ENCODE measurements at places on chromosomes 5 and 9.

DNA sequence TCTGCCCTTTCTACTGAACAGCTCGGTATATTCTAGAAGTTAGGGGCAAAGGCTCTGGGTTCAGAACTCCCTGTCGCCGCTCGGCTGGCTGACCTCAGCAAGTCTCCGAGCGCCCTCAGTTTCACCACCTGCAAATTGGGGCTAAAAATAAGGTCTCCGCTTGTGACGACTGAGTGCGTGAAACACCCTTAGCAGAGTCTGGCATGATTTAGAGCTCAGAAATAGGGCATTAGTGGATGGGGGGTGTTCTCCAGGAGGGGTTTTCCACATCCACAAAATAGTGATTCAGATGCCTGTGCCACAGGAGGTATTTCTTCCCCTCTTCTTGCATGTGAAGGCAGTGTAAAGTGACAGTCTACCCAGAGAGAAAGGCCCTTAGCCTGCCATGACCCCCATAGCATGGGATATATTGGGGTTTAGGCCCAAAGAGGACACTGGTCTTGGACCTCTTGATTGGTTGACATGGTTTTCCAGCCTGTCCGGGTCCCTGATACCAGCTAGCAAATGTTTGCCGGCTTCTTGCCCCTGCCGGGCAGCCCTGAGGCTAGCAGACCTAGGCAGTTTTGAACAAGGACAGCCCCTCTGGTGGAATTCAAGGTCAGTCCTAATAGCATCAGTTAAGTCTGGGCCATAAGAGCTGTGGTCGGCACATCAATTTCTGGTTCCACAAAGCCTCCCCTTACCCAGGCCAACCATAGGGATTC is 1.4 kb downstream of the ERGIC1 start:
- no peak for DNase-seq

DNA sequence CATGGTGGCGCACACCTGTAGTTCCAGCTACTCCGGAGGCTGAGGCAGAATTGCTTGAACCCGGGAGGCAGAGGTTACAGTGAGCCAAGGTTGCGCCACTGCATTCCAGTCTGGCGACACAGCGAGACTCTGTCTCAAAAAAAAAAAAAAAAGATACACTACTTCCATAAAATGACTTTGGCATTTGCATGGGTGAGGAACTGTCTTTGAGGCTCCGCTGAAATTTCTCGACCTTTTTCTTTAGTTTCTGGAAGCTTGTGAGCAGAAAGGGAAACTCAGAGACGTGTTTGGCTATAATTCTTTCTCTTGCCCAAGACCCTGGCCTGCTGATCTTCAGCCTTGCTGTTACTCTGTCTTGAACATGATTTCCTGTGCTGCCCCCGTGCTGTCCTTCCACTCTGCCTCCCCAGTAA is 37.3 kb downstream of the SPIN1 start:
- no peak for DNase-seq

- DNase-seq, result no peak
Measured at GRCh38 chr9:89177012-89177943, 1.3 kb downstream of the SHC3 start.

GRCh38 chr9:70159630-70160029 is 99.1 kb upstream of the SMC5 start:
- DNase-seq, result no peak
